ENCODE measurements at places on chromosomes 3 and 15. TPM values are rescaled to one million over a fixed set of nuclear protein-coding genes. Genes with fewer than 3 reads are reported as not detected.

- DNase-seq: no peak
Measured at GRCh38 chr3:151265866-151266265, 12.5 kb downstream of the P2RY14 start.

DNA sequence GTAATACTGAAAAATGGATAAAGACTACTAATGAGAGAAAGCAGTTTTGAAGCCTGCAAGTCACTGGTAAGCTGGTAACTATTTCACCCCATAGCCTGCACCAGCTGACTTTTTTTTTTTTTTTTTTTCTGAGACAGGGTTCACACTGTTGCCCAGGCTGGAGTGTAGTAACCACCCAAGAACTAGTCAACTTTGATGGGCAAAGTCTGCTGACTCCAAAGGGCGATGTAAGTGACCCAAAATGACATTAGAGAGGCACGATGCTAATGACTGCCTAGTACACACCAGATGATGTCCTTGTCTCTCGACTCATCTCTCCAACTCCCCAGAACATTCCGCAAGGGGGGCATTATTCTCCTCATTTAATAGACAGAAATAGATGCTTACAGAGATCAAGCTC lies 12.9 kb upstream of the TMEM41A start:
- no peak for DNase-seq

Gene ARPP21
- not detected for total RNA-seq

Gene PATL2
- total RNA-seq: not detected

- no peak for DNase-seq
Measured at GRCh38 chr3:54575618-54575960, 352.3 kb downstream of the LRTM1 start.

GRCh38 chr3:48273594-48274211 lies 32.8 kb downstream of the ZNF589 start:
- no peak for DNase-seq

Data from esophagus squamous epithelium (tissue), 5 donors.